ENCODE measurements at places on chromosomes 6 and 20. TPM values are rescaled to one million over a fixed set of nuclear protein-coding genes. Genes with fewer than 3 reads are reported as not detected.

Gene KCNQ2
- total RNA-seq, result 124 TPM

Gene NFYA
- 17.6 TPM for total RNA-seq

GRCh38 chr20:16175322-16175961 lies 397.8 kb downstream of the KIF16B start:
- no peak for ATAC-seq

DNA sequence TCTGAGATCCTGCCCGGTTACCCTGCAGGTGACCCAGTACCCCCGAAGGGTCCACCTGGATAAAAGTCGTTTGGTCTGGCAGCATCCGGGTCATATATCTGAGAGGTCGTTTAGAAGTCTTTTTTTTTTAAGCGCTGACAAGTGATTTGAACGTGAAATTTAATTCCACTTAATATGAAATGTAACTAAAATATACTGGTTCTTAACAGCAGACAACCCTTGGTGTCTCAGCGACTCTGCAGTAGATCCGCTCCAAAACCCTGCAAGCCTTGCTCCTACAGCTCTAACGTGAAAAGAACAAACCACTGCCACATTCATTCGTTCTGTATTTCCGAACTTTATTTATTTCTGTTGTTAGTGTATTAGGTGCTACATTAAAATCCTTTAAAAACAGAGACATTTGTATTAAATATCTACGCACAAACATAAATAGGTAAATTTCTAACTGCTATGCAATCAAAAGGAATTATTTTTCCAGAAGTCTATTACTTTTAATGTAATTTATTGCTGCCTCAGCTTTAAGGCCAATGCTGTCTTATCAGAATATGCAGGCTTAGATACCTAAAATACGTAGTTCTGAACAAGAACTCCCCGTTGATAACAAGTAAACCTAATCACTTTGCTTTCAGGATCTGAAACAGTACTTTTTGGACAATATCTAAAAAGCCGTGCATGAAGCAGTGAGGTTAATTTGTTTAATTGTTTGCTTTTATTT lies 33.5 kb upstream of the TCF21 start:
- no peak for ATAC-seq

GRCh38 chr20:24376311-24377099 lies 92.9 kb upstream of the SYNDIG1 start:
- ATAC-seq, result peak; percentile 83

Data from motor neuron (in vitro differentiated cells).